ENCODE measurements at places on chromosomes 11 and 22. TPM values are rescaled to one million over a fixed set of nuclear protein-coding genes. Genes with fewer than 3 reads are reported as not detected.

DNAL4 gene
- 9.1 TPM for total RNA-seq

EHF gene
- 1.9 TPM for total RNA-seq

MUC5B gene
- total RNA-seq, result not detected

OVOL1 gene
- total RNA-seq, result not detected

NRGN gene
- 1.2 TPM for total RNA-seq

RASGRP2 gene
- total RNA-seq, result 24.8 TPM

Measured in heart left ventricle (tissue), 16 donors.